ENCODE measurements at places on chromosomes 12 and 14. TPM values are rescaled to one million over a fixed set of nuclear protein-coding genes. Genes with fewer than 3 reads are reported as not detected.

The INF2 gene
- 70.9 TPM for total RNA-seq

The NDUFB1 gene
- total RNA-seq, result 256 TPM

The KCNJ8 gene
- 34.1 TPM for total RNA-seq

The KRT6B gene
- not detected for total RNA-seq

The CCDC184 gene
- 0.44 TPM for total RNA-seq

DNA sequence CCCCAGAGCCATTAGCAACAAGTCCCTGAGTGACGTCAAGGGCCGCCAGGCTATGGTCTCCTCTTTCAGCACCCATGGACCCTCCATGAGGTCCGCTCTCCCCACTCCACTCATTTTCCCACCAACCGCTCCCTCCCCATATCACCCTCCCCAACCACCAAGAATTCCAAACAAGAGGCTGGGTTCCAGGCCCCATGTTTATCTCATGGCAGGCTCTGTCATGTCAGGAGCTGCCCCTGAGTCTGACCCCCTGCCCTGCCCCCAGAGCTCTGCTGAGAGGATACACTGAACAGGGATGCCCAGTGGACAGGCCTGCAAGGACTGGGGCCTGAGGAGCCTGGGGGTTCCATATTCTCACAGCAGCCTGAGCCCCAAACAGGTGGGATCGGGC, 21.6 kb upstream of the SMUG1 start:
- DNase-seq, result no peak

DNA sequence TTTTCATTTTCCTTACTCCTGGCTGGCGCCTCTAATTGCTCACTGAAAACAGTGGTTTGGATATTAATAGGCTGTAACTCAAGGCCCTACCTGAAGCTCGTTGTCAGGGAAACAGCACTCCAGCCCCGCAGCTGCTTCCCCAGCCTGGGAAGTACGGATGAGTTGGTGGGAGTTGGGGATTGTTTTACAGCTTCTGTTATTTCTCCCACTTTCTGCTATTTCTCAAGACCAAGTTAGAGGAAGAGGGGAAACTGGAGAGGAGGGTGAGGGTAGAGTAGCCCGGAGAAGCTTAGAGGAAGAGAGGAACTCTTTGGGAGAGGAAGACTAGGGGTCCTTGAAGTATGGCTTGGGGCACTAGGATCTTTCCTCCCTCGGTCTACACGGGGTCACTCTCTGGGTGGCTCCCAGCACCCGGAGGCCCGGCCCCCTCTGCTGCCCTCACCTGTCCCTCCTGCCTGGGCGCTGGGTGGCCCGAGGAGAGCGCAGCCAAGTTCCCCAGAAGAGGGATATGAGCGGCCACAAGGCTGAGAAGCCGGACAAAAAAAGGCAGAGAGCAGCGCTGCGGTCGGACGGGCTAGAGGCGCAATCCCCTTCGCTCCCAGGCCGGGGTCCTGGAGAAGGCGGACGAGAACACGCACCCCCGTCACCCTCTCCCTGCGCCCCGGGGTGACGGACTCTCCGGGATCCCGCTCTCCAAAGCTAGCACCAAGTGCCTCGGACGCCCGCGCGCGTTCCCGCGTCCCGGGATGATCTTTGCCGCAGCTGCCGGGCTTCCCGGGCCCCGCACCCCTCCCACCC, 671 bp downstream of the SPTB start:
- no peak for DNase-seq
